Brain (organoid and tissue), 16 donors: ENCODE measurements at places on chromosomes 6 and 20. TPM values are rescaled to one million over a fixed set of nuclear protein-coding genes. Genes with fewer than 3 reads are reported as not detected.

CYP21A2 gene
- polyA plus RNA-seq = 0.66 TPM

PTCRA gene
- polyA plus RNA-seq = not detected

BMP6 gene
- 7.1 TPM for polyA plus RNA-seq

CLDN20 gene
- polyA plus RNA-seq = not detected

SIRPB1 gene
- polyA plus RNA-seq = 2.5 TPM

PRKN gene
- polyA plus RNA-seq = 1.4 TPM

KHDC1L gene
- polyA plus RNA-seq = 0.83 TPM

SOBP gene
- 27.2 TPM for polyA plus RNA-seq

MKKS gene
- polyA plus RNA-seq = 19.4 TPM

SALL4 gene
- polyA plus RNA-seq = not detected

BPIFA1 gene
- not detected for polyA plus RNA-seq

HLA-DQA1 gene
- 3.3 TPM for polyA plus RNA-seq

PGC gene
- polyA plus RNA-seq = not detected

DEFB124 gene
- not detected for polyA plus RNA-seq

ZNF335 gene
- polyA plus RNA-seq = 12.5 TPM

CLPSL2 gene
- 2.3 TPM for polyA plus RNA-seq

PCMTD2 gene
- 44.4 TPM for polyA plus RNA-seq

PACRG gene
- polyA plus RNA-seq = 5.0 TPM

APOM gene
- polyA plus RNA-seq = 12.0 TPM

ZBTB46 gene
- 16.4 TPM for polyA plus RNA-seq

CABLES2 gene
- polyA plus RNA-seq = 12.0 TPM

EYA4 gene
- polyA plus RNA-seq = 13.5 TPM

PTCHD4 gene
- polyA plus RNA-seq = 0.20 TPM

ENPP5 gene
- polyA plus RNA-seq = 3.1 TPM

VSTM2L gene
- 46.5 TPM for polyA plus RNA-seq

BPIFB2 gene
- polyA plus RNA-seq = not detected

TCEA2 gene
- polyA plus RNA-seq = 238 TPM

PRSS35 gene
- polyA plus RNA-seq = 0.71 TPM

KIAA1755 gene
- polyA plus RNA-seq = 9.8 TPM

SNAP91 gene
- 70.0 TPM for polyA plus RNA-seq

SLC16A10 gene
- 1.6 TPM for polyA plus RNA-seq

SDHAF4 gene
- 22.8 TPM for polyA plus RNA-seq

ANKRD60 gene
- polyA plus RNA-seq = not detected

NNAT gene
- 26.3 TPM for polyA plus RNA-seq

ADISSP gene
- polyA plus RNA-seq = 54.2 TPM

ANKRD66 gene
- not detected for polyA plus RNA-seq

KCNK16 gene
- polyA plus RNA-seq = 57.1 TPM

GPLD1 gene
- polyA plus RNA-seq = 0.80 TPM

GPR6 gene
- polyA plus RNA-seq = 15.7 TPM

HLA-DQB2 gene
- polyA plus RNA-seq = 0.87 TPM

MAP1LC3A gene
- polyA plus RNA-seq = 298 TPM

SLC23A2 gene
- polyA plus RNA-seq = 17.8 TPM

ATP9A gene
- 71.9 TPM for polyA plus RNA-seq

NKAIN2 gene
- polyA plus RNA-seq = 18.3 TPM

DEF6 gene
- 4.7 TPM for polyA plus RNA-seq

ADTRP gene
- 0.37 TPM for polyA plus RNA-seq

KPNA5 gene
- polyA plus RNA-seq = 4.7 TPM

SYCP2 gene
- 0.22 TPM for polyA plus RNA-seq

SCRT2 gene
- 0.98 TPM for polyA plus RNA-seq

CCN5 gene
- polyA plus RNA-seq = 0.39 TPM
